ENCODE measurements at places on chromosomes 12 and 14.

GRCh38 chr12:59619461-59620240 is 23.8 kb downstream of the SLC16A7 start:
- no peak for DNase-seq

GRCh38 chr14:91830777-91831176 is 36.6 kb downstream of the TC2N start:
- DNase-seq, result no peak

DNA sequence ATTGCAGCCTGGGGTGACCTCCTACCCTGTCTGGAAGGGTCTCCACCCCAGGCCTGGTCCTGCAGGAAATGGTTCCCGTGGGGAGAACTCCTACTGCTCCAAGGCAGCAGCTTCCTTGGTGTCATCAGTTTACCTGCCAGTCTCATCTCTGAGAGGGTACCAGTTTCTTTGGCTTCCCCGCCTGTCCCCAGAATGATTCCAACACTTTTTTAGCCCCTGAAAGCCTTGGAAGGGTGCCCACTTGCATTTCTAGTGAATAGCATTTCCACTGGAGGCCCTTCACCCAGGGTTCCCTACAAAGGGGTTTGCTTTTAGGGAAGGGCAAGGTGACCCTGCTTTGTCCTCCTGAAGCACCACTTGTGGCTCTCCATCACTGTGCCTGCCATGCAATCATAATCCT is 284.3 kb downstream of the ZFP36L1 start:
- DNase-seq, result no peak

DNA sequence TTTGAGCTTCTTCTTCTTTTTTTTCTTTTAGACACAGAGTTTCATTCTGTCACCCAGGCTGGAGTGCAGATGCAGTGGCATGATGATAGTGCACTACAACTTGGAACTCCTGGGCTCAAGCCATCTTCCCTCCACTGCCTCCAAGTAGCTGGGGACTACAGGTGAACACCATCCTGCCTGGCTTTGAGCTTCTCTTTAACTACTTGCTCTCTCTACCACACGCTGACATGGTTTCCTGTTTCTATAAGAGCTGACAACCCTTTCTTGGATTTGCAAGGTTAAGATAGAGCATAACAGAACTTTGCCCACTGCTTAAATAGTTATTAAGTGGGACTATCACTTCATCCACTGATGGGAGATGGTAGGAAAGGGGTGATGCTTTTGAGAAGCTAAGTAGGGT is 82.4 kb upstream of the SLC38A2 start:
- DNase-seq, result no peak

GRCh38 chr12:90299121-90299520 is 590.5 kb upstream of the ATP2B1 start:
- DNase-seq, result no peak

DNA sequence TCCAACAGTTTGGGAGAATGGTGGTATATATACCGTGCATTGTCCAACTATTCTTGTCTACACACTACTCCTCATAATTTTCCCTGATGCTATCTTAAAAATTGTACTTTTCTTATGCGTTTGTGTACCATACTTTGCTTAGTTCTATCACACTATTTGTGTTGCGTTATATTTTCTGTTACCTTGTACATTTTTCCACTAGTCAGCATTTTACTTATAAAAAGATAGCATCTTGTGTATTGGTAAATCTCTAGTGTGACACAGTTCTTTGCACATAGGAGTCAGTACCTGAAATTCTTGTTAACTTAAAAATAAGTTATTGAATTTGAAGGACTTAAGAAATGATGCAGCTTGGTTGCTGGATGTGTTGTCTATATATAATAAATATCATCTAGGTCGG is 201.8 kb upstream of the LMO3 start:
- DNase-seq, result no peak

- DNase-seq, result no peak
These were observed 8.0 kb upstream of the RAP1B start for GRCh38 chr12:68602720-68603119.

GRCh38 chr12:104420868-104421267 is 35.9 kb upstream of the CHST11 start:
- DNase-seq, result no peak

- no peak for DNase-seq
These were observed 40.2 kb downstream of the SCARB1 start for GRCh38 chr12:124823272-124823970.

GRCh38 chr14:23285530-23286019 is 357 bp downstream of the HOMEZ start:
- no peak for DNase-seq

- no peak for DNase-seq
These were observed 187.2 kb upstream of the NEDD1 start for GRCh38 chr12:96719660-96720362.

GRCh38 chr12:992647-993046 is 1.6 kb downstream of the ERC1 start:
- DNase-seq, result no peak

GRCh38 chr12:128339126-128339520 is 72.2 kb downstream of the TMEM132C start:
- DNase-seq, result no peak

- DNase-seq, result no peak
These were observed 2.8 kb downstream of the CKB start for GRCh38 chr14:103519837-103520212.

- no peak for DNase-seq
These were observed 80.9 kb downstream of the DENND5B start for GRCh38 chr12:31510034-31510433.

- no peak for DNase-seq
These were observed 21.6 kb upstream of the SDR39U1 start for GRCh38 chr14:24463884-24464785.

- DNase-seq, result no peak
These were observed 120.7 kb downstream of the PIWIL1 start for GRCh38 chr12:130458341-130458740.

GRCh38 chr12:100942984-100943749 is 148.6 kb downstream of the ANO4 start:
- DNase-seq, result no peak

GRCh38 chr14:76720382-76720813 is 40.9 kb upstream of the VASH1 start:
- DNase-seq, result no peak

GRCh38 chr14:102394717-102395375 is 32.1 kb downstream of the TECPR2 start:
- no peak for DNase-seq

- no peak for DNase-seq
These were observed 15.2 kb downstream of the PPFIBP1 start for GRCh38 chr12:27539191-27539631.

GRCh38 chr12:120856980-120857379 is 47.2 kb downstream of the SPPL3 start:
- no peak for DNase-seq

All from activated effector memory CD4-positive, alpha-beta T cell treated with Interleukin-2 at 50 U/mL for 16 hours (primary cell).